ENCODE measurements at places on chromosomes 2 and 18.

GRCh38 chr2:135885709-135886108, 9.5 kb upstream of the MCM6 start:
- no peak for DNase-seq

- DNase-seq = no peak
Measured at GRCh38 chr2:199775267-199775666, 75.7 kb downstream of the FTCDNL1 start.

DNA sequence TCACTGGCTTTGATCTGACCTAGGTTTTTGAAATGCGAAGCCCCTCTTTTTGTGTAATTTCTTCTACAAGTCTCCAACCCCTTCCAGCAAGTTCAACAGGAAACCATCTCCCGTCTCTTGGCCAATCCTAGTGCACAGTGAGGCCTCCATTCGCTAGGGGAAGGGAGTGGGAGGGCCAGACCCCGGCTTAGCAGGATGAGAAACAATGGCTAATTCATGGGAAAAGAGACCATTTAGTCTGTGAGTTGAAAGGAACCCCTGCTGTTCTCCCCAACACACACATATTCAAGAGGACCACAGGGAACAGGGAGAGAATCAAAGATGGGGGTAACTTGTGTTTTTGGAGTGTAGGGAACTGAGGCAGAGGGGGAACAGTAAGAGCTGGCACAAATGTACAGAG, 83.0 kb downstream of the RTN4 start:
- DNase-seq = no peak

DNA sequence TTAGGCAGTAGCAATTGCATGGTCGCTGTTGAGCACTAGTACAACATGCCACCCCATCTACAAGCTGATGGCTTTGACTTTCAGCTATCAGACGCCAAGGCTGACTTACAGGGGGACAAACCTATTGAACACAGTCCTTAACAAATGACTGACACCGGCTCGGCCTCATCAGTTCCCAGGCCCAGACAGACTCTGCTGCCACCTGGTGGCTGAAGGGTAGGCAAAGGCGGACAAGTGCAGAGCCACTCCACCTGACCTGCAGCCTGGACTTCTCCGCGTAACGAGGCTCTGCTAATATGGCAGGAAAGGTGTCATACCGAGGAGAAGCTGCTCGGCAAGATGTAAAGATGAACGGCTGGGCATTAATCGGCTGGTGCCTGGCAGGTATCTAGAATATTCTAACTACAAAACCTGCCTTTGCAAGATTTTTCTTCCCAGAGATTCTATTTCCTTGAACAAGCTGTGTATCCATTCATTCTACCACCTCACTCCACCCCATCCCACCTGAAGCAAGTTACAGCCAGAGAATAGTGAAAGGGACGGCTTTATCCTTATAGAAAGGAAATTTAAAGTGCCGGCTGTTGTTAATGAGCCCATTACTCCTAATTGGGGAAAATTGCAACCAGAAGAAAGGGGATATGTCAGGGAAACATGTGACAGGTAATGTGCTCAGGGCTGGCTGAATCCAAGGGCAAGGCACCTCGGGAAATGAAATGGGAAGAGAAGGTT, 67.4 kb downstream of the STEAP3 start:
- DNase-seq = peak; percentile 93

DNA sequence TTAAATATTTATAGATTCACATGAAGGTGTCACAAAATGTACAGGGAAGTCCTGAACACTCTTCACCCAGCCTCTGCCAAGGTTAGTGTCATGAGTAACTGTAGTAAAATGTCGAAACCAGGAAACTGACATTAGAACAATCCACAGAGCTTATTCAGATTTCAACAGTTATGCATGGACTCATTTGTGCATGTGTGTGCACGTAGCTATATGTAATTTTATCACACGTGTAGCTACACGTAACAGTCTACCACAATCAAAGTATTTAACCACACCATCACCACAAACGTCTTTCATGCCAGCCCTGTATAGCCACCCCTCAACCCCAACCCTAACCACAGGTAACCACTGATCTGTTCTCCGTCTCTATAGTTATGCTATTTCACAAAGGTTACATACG, 211.7 kb upstream of the REV1 start:
- DNase-seq = no peak

GRCh38 chr2:106863387-106863786, 22.6 kb downstream of the ST6GAL2 start:
- DNase-seq = no peak

- no peak for DNase-seq
Measured at GRCh38 chr2:950080-950966, at the start of gene SNTG2. SNTG2 (plus strand) TSS chr2:950849; CDS start chr2:950997, 148 bp downstream.

- no peak for DNase-seq
Measured at GRCh38 chr2:162091325-162092007, 17.5 kb upstream of the DPP4 start.

GRCh38 chr18:21314724-21315123, 72.7 kb downstream of the GREB1L start:
- no peak for DNase-seq

DNA sequence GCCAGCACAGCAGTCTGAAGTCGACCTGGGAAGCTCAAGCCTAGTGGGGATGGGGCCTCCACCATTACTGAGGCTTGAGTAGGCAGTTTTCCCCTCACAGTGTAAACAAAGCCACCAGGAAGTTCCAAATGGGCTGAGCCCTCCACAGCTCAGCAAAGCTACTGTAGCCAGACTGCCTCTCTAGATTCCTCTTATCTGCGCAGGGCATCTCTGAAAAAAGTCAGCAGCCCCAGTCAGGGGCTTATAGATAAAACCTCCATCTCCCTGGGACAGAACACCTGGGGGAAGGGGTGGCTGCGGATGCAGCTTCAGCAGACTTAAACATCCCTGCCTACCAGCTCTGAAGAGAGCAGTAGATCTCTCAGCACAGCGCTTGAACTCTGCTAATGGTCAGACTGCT, 218.4 kb upstream of the VRK2 start:
- no peak for DNase-seq

- peak; percentile 33 for DNase-seq
Measured at GRCh38 chr2:32559136-32559535, 68.7 kb upstream of the TTC27 start.

GRCh38 chr2:165469417-165469816, at the start of gene CSRNP3:
CSRNP3 (plus strand) TSS chr2:165469698; CDS start chr2:165595066, 125,368 bp downstream.
- peak; percentile 66 for DNase-seq

GRCh38 chr2:41722668-41723369, 325.0 kb upstream of the PKDCC start:
- DNase-seq = peak; percentile 37

DNA sequence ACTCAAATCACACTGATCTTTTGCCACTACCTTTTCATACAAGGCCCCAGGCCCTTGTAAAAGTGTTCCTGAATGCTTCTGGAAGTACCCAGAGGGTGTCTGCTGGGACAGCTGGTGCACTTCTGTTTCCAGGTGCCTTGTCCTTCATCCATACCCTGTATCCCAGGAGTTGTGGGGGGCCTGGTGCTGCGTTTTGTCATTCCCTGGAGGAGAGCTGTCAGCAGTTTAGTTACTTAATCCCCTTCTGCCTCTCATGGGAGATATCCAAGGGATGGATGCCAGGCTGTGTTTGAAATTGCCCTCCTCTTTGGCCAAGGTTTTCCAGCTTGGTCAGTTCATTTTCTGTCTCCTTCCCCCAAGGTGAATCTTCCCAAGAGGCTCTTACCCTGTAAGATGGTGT, 158.3 kb downstream of the WDSUB1 start:
- peak; percentile 74 for DNase-seq

DNA sequence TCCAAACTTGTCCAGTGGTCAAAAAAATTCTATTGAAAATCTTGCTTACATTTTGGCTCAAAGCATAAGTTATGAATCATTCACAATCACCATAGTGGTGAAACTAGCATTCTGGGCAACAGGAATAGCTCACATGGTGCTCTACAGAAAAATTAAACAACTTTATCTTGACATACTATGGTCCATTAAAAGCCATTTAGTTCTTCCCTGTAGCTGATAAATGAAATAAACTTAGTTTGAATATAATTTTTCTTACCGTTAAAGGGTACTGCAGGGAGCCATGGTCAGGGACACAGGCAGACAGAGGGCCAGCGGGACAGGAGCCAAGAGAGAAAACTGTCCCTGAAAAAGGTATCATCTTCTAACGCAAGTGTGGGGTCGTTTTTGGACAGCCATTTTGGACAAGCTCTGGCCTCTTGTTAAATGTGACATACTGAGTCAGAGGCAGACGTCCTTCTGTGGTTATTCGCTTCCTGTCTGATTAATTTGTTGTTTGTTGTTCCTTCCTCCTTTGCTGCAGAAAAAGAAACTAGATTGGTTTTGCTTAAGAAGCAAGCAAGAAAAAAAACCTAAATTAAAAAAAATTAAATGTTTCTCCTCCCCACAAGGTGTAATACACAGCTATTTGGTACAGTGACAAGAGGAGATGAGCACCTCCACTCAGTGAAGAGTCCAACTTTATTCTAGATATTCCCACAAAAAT, at the start of gene WIPF1:
Gene WIPF1, minus strand, starts transcription at position 460 of the 703 bp plus-strand sequence. CDS start 12,231 bp downstream, outside the sequence.
- DNase-seq = no peak

- peak; percentile 20 for DNase-seq
Measured at GRCh38 chr2:136246086-136246669, 128.2 kb upstream of the CXCR4 start.

GRCh38 chr2:230870544-230871360, 6.0 kb downstream of the ITM2C start:
- DNase-seq = no peak

GRCh38 chr2:215110918-215111317, 27.5 kb downstream of the ABCA12 start:
- DNase-seq = no peak

DNA sequence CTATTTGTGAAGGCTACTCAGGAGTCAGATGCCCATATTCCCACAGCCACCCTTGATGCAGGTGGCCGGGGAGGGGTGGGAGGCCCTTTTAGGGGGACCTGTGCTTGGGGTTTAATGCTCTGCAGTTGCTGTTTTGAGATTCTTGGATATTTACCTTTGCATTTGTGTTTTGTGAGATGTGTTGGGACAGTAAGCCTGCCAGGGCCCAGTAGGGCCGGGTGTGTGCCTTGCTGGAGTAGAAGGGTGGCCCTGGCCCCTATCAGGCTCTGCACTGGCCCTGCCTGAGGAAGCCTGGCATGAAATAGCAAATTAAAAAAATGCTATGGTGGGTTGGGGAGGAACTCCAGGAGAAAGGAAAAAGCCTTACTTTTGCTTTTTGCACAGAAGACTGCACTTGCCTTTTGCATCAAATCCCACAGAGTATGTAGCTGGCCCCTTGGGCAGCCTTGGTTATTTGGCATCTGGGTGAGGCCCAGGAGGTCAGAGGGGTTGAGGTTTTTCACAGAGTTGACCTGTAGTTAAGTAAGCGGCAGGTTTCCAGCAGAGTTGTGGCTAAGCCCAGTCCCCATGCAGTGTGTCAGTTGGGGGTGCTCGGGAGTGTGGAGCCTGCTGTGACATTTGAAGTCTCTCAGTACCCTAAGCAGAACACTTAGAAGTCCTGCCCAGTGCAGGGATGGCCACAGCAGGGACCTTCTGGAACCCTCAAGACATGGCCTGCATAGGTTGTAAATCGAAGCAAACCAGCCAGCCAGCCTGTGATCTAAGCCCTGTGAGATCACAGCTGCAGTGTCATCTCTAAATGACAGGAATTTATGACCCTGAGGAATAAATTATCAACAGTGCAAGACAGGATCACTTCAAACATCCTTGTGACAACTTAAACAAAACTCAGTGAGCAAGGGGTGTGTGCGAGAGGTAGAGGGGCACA, 68.8 kb downstream of the SH3RF3 start:
- no peak for DNase-seq

GRCh38 chr2:73174941-73175662, 27.3 kb upstream of the NOTO start:
- DNase-seq = no peak

DNA sequence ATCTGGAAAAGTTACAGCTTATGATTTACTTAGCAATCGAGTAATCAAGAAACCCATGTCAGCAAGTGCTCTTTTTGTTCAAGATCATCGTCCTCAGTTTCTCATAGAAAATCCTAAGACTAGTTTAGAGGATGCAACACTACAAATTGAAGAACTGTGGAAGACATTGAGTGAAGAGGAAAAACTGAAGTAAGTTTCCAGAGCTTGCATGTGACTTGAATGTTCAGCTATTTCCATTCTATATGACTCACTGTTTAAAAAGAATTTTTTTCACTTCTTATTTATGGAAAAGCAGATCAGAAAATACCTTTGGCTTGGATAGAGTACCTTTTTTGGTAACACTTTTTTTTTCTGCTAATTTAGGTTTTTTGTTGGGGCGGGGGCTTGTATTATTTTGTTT, 70.7 kb downstream of the PMS1 start:
- no peak for DNase-seq

GRCh38 chr2:241215421-241215820, 26.9 kb downstream of the ANO7 start:
- DNase-seq = no peak

GRCh38 chr2:217467331-217467730, 535.5 kb downstream of the TNS1 start:
- no peak for DNase-seq

DNA sequence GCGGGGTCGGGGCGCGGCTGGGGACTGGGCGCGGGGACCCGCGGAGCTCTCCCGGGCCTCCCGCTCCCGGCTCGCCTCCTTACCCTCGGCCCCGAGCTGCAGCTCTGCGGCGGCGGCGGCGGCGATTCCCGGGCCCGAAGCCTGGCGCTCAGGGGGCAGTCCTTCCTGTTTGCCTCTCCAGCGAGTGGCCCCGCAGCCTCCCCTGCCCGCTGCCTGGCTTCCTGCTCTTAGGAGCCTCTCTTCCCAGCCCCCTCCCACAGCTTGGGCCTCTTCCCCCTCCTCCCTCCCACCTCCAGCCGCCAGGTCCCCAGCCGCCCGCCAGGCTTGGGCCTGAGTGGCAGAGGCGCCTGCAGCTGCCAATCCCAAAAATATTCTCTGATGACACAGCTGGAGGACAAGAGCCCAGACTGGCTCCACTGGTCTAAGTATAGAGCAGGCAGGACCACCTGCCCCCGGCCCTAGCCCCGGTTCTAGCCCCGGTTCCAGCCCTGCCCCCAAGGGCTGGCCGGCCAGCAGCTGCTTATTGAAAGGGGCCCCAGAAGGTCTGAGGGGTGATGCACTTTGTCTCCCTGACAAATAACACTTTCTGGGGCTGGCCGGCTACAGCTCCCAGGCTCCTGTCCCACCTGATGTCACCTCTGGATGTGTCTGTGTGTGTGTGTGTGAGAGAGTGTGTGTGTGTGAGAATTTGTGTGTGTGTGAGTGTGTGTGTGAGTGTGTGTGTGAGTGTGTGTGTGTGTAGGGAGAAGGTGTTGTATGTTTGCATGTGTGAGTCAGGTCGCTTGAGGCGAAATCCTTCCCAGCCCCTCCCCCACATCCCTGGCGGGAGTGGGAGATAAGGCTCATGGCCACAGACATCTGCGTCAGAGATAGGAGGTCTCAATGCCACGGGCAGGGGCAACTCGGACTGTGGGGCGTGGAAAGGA, at the start of gene OBSL1:
Gene OBSL1, minus strand, starts transcription at position 229 of the 926 bp plus-strand sequence. CDS start 307 bp downstream, outside the sequence.
- peak; percentile 93 for DNase-seq

DNA sequence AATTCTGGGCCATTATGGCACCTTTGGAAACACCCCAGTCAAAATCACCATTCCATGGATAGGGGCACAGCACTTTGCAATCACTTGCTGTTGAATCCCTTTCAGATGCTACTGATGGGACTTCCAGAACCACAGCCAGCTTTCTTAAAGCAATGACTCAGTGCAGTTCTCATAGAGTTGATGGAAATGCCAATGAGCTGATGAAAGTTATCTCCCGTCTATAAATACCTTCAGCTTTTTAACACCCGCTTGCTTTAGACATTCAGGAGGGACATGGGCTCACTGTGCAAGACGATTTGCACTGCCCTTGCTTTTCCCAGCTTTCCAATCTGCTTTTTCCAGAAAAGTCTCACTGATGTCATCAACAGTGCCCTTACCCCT, 66.7 kb upstream of the RPL31 start:
- DNase-seq = no peak

Measured in heart left ventricle (tissue), 16 donors.